CD4-positive, alpha-beta memory T cell (primary cell): ENCODE measurements at places on chromosomes 5 and 9. TPM values are rescaled to one million over a fixed set of nuclear protein-coding genes. Genes with fewer than 3 reads are reported as not detected.

GRCh38 chr9:96644137-96644536, 11.0 kb downstream of the PRXL2C start:
- no peak for DNase-seq

The MLANA gene
- not detected for total RNA-seq

The MARCHF3 gene
- 3.3 TPM for total RNA-seq

DNA sequence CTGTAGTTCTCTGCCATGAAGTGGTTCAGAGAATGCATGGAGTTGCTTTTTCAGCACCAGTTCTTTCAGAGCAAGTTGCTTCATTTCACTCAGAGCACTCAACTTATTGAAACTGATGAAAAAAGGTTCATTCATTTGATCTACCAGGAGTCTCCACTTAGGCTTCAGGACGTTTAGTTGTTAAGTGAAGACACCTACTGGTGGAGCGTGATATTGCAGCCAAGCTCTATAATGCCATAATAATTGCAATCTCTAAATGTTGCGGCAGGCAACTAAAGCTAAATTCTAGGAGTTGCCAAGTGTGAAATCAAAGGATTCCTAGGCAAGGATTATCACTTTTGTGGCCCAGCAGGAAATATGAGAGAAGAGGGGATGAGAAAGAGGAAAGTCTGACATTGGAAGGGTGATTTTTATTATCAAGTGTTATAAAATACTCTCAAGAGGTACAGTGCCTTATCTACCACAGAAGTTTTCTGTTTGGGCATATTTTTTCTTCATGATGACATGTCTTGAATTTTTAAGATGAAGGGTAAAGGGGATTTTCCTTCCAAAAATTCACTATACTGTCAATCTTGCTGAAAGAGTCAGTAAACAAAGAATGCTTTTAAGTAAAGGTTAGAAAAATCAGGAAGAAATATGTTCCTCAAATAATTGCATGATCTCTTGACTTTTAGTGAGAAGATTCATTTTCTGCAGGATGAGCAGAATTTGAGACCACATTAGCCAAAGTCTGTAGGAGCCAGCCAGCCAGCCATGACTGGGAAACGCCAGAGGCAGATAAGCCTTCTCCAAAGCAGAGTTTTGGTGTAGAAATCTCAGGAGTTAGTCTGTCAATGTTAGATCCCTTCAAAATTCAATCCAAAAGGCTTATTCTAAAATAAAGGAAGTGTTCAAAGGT, 83.4 kb downstream of the SH3PXD2B start:
- no peak for DNase-seq

The SLC6A7 gene
- total RNA-seq: not detected

DNA sequence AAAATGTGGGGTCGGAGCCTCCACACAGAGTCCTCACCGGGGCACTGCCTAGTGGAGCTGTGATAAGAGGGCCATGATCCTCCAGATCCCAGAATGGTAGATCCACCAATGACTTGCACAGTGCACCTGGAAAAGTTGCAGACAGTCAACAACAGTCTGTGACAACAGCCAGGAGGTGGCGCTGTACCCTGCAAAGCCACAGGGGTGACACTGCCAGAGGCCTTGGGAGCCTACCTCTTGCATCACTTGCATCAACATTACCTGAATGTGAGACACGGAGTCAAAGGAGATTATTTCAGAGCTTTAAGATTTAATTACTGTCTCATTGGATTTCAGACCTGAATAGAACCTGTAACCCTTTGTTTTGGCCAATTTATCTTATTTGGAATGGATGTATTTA, 614.1 kb upstream of the CDH9 start:
- no peak for DNase-seq

The UBQLN1 gene
- total RNA-seq: 122 TPM

DNA sequence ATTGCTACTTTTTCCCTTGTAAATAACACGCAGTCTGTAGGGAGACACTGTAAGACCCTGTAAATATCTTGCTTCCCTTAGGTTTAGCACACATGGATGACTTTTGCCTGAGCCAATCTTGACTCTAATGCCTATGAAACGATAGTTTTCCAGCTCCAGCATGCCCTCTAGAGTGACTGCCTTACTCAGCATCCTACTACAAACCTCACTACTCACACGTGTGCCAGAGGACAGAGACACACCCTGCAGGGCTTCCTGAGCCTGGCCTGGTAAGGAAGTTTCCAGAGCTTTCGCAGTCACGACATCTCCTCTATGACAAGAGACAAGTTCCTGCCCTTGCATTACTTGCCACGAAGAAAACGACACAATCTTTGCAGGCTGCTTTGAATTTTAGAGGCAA, 138.1 kb downstream of the ATPSCKMT start:
- DNase-seq: no peak

DNA sequence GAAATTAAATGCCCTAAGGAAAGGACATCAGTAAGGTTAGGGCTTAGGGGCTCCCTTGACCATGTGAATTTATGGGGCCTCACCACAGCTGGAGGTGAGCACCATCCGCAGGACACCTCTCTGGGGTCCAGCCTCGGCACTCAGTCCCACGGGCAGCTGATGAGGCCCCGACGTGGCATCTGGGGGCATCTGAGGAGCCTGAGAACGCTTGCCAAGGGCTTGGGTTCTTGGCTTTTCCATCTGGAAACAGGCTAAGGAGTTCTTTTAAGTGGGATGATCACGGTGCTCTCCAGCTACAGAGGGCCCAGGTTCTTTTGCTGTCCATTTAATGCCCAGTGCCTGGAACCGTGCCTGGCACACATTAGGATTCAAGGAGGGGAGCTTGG, 3.6 kb downstream of the NKX2-5 start:
- no peak for DNase-seq

DNA sequence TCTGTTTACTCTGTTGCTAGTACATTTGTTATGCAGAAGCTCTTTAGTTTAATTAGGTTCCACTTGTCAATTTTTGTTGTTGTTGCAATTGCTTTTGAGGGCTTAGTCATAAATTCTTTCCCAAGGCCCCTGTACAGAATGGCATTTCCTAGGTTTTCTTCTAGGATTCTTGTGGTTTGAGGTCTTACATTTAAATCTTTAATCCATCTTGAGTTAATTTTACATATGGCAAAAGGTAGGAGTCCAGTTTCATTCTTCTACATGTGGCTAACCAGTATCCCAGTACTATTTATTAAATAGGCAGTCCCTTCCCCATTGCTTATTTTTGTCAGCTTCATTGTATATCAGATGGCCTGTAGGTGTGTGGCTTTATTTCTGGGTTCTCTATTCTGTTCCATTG, 792.4 kb downstream of the PTPRD start:
- no peak for DNase-seq
